ENCODE measurements at places on chromosomes 3 and 15.

- no peak for DNase-seq
Observed at GRCh38 chr15:29822684-29823459, 604 bp upstream of the TJP1 start.

DNA sequence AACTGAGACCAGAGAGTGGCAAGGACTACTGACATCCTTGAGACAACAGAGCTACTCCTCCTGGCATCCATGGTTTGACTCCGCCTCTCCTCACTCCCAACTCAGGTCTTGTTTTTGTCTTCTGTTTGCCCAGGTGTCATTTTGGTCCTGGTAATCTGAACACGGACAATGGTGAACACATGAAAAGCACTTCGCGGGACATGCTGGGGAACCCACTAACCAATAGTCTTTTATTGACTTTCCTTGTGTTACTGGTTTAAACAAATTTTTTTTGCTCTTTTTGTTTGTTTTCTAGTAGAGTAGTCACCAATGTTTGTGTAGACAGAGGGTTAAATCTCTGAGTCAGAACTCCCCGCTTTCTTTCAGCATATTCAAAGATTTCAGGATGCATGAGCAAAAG lies 38.4 kb downstream of the LARP6 start:
- DNase-seq = no peak

- no peak for DNase-seq
Observed at GRCh38 chr3:112808136-112808535, 38.5 kb downstream of the CD200R1L start.

- no peak for DNase-seq
Observed at GRCh38 chr15:49847423-49848281, 226.8 kb downstream of the DTWD1 start.

DNA sequence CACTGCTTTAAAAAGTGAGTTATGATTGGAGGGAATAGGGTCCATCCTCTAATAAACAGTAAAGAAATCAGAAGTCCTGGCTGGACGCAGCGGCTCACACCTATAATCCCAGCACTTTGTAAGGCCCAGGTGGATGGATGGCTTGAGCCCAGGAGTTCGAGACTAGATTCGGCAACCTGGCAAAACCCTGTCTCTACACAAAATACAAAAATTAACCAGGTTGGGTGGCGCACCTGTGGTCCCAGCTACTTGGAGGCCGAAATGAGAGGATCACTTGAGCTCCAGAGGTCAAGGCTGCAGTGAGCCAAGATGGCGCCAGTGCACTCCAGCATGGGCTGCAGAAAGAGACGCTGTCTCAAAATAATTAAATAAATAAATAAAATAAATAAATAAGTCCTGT lies 171.2 kb downstream of the POTEB3 start:
- no peak for DNase-seq

DNA sequence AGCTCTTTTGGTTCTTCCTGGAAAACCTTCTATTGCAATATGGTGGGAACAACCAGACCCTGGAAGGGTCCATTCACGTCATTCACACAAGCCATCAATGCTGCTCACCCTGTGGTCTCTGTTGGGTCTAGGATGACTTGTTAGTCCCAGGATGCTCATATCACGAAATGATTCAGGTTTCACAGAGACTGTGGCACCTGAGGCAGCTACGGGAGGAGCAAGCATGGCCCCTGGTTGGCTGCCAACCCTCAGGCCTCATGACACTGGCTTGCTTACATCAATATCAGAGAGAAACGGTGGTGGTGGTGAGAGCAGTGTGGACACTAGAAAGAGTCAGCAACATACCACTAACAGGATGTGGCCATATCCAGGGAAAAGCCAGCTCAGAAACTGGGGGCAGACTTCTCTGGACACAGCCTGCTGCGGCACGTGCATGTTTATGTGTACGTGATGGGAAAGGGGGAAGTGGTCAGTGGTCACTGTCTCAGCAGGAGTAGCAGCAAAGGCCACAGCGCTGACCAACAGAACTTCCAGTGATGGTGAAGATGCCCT lies 208.9 kb upstream of the ST8SIA2 start:
- DNase-seq = no peak

DNA sequence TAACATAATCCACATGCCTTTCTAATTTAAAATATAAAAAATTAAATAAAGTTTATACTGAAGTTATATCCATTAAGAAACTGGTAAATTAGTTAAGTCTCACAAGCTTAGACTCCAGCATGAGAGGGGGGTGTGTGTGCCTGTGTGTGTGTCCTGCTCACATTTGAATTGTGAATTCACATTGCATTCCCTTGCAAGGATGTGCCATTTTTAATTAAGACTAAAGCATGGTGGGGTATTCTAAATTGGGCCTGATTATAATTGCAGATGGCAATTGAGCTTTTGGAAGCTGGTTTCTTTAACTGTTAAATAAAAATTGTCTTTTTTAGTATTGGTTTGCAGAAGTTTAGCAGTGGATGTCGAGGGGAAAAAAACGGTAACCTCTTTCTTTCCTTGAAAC lies 56.9 kb downstream of the PTPRG start:
- DNase-seq = no peak

DNA sequence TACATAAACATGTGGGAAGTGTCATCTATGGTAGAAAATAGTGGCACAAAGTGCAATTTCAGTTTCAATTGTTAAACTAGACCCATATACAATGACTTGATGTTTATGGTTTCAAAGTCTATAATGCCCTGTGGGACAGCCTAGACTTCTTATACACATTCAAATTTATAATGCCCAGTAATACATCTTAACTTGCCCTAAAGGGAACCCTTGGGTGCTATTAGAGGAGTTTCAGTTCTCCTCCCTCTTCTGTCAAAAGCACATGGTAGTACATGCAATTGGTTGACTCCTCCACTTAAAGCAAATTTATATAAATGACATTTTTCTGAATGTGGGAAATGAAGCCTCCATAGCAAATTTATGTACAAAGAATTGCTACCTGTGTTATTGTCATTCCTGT lies 30.2 kb upstream of the OR5K4 start:
- DNase-seq = no peak

GRCh38 chr15:69158201-69158842 lies 2.1 kb upstream of the GLCE start:
- no peak for DNase-seq

GRCh38 chr3:69500604-69501003 lies 114.7 kb upstream of the FRMD4B start:
- no peak for DNase-seq

DNA sequence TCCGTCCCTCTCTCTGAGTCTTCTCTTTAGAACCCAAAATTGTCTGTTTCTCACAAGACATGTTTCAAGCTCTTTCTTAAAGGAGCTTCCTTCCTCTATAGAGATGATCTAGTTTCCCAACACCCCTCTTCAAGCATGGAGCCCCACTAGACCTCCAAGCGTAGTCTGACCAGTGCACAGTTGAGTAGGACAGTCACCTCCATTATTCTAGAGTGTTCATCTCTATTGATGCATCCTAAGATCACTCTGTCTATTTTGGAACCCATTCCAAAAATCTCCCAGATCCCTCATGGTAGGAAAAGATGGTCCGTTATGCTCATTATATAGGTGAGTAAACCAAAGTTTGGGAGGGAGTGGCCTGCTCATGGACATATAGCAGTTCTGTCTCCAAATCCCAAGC lies 4.1 kb upstream of the CAV3 start:
- no peak for DNase-seq

GRCh38 chr15:33021806-33022389 lies 172.6 kb downstream of the FMN1 start:
- no peak for DNase-seq

DNA sequence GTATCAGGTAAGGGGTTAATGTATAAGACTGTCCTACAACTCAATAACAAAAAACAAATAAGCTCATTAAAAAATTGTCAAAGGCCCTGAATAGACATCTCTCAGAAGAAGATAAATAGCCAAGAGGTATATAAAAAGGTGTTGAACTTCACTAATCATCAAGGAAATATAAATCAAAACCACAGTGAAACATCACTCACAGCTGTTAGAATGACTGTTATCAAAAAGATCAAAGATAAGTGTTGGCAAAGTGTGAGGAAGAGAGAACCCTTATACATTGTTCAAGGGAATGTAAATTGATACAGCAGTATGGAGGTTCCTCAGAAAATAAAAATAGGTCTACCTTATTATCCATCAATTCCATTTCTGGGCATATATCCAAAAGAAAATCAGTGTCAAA lies 95.5 kb downstream of the FILIP1L start:
- DNase-seq = no peak

DNA sequence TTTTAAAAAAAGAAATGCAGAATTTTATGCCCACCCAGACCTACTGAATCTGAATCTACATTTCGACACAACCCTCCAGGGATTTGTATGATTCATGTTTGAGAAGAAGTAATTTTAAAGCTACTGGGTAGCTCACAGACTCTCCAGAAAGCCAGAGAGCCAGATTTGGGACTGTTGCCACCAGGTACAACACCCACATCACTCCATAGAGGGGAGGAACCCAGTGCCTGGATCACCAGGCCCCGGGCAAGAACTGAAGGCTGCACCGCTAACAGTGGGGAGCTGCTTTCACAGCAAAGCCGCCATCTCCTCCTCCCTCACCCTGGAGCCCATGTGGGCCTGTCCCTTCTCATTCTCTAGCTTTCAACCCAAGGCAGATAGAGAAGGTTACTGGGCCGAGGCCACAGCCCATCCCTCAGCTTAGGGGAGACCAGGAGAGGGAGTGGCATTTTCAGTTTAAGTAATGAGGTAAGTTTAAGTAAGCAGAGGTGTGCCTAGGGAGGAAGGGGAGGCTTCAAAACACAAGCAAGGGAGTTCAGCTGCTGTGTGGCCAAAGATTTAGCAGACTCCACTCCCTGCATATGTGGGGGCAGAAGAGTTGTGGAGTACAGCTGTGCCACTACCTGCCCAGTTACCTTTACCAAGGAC lies 109.8 kb downstream of the IL12A start:
- DNase-seq = no peak

DNA sequence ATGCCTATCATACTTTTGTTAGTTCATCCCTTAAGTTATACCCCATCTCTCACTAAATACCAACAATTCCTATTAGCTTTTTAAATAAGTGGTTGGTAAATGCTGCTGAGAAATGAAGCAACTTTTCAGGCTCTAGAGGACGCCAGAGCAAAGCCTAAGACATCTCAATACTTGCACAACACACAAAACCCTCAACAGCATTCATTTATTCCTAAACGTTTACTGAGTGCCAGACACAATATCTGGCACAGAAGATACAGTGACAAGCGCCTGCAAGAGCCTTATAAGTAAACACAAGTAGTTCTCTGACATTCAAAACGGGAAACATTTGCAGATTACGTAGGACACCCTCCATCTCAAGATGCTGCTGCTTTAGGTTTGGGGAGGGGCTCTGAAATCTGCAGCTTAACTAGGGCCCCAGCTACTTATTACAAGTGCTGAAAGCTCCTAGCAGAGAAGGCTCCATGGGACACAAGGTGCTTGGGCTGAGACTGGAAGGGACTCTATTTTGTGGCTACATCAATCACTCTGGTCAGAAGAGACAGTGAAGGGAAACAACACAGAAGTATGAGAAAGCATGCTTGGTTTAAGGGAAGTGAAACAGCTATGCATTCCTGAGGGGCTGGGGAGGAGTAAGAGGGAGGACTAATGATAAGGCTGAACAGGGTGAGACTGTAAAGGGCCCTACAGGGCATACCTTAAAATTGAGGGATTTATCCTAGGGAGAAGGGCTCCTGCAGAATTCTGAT lies 311.3 kb downstream of the PLCL2 start:
- no peak for DNase-seq

DNA sequence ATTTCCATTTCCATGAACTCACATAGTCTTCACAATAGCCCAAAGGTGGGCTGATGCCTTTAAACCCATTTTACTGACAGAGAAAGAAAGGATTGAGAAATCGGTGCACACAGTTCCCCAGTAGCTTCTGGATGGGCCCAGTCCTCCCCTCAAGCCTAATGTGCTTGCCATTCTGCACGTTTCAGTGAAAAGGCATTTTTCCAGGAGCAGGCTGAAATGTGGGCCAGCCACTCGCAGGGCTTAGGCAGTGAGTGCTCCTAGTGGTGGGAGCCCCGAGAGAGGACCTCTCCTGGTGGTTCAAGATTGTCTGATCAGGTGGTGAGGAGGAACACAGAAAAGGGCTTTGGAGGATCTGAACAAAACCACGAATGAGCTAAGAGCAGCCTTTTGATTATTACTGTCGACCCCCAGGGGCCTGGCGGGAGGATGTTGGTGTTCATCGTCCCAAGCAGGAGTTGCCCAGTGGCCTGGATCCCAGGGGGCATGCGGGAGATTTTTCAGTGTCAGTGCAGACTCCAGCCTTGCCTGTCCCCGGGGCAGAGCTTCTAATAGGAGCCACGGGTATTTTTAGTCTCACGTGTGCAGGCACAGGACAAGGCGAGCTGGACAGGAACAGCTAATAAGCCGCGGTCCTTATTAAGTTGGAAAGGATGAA lies 8.7 kb upstream of the KY start:
- no peak for DNase-seq

- no peak for DNase-seq
Observed at GRCh38 chr3:149603126-149604074, 54.4 kb downstream of the WWTR1 start.

- DNase-seq = no peak
Observed at GRCh38 chr3:140288595-140288994, 353.6 kb downstream of the CLSTN2 start.

GRCh38 chr3:195559723-195560409 lies 16.7 kb upstream of the PPP1R2 start:
- no peak for DNase-seq

- DNase-seq = no peak
Observed at GRCh38 chr3:17030438-17030837, 145.7 kb downstream of the PLCL2 start.

DNA sequence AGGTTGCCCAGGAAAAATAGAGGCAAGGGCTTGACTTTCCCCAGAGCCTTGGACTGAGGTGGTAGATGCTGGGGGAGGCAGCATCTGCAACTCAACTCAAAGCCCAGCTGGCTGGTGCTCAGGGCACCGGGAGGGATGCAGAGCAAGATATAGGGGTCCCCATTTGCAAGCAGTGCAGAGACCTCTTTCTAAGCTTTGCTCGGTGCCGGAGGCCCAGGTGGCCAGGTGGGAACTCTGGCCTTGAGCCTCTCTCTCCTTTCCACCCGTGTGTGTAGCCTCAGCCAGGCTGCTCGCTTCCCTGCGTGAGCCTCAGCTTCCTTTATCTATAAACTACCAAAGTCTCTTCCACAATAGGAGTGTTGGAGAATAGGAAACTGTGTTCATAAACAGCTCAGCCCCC lies 36.5 kb downstream of the SLC6A6 start:
- no peak for DNase-seq

- no peak for DNase-seq
Observed at GRCh38 chr15:46280762-46281542, 646.1 kb downstream of the SQOR start.
